Activated T-cell treated with anti-CD3 and anti-CD28 coated beads, Interleukin-2, amount 50 U/mL, for 4 hours (primary cell): ENCODE measurements at places on chromosomes 2 and 18.

- DNase-seq: no peak
Observed at GRCh38 chr2:47503481-47504070, 100.6 kb downstream of the MSH2 start.

DNA sequence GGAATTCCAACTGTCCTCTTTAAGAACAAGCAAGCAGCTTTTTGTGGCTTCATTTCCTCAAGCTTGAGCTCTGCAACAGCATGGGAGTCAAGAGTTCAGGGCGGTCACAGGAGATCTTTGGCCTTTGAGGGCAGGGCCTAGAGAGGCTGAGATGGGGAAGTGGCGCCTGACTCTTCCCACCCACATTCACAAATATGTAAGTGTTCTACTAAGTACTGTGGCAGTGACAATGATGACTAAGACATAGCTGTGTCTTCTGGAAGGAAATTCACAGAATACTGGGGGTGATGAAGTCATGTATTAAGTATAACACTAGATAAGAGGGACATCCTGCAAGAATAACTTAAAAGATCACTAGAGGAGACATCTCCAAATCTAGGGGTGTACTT, 15.0 kb downstream of the RND3 start:
- no peak for DNase-seq

- DNase-seq: no peak
Observed at GRCh38 chr18:28916456-28916855, 739.5 kb upstream of the CDH2 start.

DNA sequence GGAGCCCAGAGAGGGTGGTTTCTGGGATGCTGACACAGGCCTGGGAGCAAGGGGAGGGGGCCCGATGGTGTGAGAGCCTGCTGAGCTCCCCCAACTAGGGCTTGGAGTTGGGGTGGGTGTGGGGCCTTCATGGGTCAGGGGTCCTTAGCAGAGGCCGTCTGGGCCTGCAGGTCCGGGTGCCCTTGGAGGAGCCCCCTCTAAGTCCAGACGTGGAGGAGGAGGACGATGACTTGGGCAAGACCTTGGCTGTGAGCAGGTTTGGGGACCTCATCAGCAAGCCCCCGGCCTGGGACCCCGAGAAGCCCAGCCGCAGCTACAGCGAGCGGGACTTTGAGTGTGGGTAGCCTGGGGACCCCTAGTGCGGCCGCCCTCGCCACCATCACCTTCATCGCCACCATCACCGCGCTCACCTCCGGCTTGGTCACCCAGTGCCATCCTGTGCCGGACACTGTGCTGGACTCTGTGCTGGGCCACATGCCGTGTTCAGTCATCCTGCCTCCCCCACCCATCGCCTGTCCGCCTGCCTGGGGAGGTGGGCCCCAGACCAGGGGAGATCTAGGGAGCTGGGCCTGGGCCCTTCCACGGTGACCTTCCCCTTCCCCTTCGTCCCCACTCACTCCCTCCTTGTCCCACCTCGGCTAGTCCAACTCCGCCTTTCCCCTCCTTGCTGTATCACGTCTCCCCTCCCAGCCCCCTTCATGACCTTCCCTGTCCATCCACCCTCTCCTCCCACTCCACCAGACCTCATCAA, 980 bp downstream of the SLC4A3 start:
- DNase-seq: no peak

- no peak for DNase-seq
Observed at GRCh38 chr18:10405014-10405493, 49.4 kb upstream of the APCDD1 start.

DNA sequence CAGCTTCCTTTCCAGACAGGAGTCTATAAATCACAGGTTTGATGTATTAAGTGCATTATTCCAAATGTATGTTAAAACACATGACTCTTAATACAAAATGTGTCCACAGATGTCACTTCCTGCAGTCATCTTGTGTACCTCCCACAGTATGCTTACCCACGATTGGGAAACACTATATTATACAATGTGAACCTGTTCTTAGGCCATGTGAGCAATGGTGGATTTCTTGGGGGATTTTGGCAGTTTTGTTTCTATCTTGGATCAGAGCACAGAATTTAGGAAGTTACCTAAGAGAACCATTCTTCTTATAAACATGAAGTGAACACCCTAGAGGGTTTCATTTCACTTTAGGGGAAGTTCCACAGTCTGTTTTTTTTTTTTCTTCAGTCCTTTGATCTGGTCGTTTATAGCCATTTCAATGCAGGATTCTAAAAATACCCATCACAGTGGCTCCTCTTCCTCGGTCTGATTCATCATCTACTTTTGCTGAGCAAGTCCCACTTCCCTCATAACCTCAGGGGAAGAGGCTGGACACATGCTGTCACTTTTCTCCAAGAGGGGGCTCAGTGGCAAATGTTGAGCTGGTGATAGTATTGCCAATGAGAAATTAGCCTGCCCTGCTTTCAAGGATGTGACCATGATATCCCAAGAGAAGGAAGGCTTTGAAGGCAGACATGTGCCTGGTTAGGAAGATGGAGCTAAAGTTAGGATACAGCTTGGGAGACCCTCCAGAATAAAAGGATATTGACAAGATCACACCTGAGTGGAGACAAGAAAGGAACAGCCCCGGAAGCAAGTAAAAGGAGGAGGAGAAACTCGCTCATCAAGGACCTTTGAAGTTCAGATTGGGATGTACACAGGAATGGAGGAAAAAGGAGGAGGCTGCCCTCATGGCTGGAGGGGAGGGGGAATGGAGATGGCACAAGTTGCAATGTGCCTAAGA, 22.6 kb downstream of the PLEK start:
- DNase-seq: no peak

DNA sequence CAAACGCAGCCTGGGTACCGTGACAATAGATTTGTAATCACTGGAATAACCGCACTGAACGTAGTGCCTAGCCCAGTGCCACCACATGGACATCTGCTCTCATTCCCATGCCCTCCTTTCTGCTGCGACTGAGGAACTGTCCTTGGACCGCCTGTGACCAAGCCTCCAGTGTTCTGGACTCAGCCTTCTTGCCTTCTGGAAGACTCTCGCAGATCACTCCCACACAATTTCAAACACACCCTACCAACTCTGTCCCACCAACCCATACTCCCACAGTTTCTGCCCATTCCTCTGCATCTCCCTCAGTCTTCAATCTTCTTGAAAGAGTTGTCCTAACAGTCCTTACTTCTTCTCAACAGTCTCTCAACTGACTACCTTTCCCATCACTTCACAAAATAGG, 2.1 kb downstream of the RNF149 start:
- no peak for DNase-seq

GRCh38 chr18:55833543-55833942, 245.6 kb upstream of the TCF4 start:
- no peak for DNase-seq

GRCh38 chr2:124026503-124026902, 1.4 kb downstream of the CNTNAP5 start:
- no peak for DNase-seq

- no peak for DNase-seq
Observed at GRCh38 chr2:20035955-20036666, 15.3 kb downstream of the LAPTM4A start.

GRCh38 chr2:110116033-110116710, 550 bp upstream of the MALL start:
- DNase-seq: no peak

GRCh38 chr2:125979886-125980285, 676.1 kb upstream of the GYPC start:
- no peak for DNase-seq

DNA sequence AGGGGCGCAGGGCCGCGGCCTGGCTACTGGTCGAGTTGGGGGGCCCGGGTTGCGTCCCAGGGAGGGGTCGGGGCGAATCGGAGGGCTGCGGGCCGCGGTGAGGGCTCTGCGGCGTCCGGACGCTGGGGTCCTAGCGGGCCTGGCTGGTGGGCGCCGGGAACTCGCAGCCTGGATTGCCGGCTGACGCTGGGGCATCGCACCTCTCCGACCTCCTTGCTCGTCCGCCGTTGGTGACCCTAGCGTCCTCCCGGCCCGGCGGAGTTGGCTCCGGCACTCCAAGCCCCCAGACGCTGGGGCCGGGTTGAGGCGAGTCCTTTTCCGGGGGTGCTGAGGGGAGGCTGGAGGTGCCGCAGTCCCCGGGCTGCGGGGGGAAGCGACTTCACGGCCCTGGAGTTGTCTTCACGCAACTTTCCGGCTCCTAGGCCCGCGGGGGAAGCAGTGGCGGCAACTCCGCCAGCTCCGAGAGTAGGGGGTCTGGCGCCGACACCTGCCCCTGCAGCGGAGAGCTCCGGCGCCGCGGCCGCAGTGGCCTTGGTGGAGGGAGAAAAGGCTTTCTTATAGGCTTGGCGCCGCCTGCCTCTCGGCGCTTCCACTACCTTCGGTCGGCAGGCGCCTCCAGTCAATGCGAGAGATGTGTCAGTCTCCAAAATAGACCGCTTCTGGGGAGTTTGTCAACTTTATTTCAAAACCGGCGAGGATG, 70.3 kb downstream of the HAUS1 start:
- DNase-seq: peak; percentile 26

- no peak for DNase-seq
Observed at GRCh38 chr2:60525899-60526298, 27.6 kb downstream of the BCL11A start.

DNA sequence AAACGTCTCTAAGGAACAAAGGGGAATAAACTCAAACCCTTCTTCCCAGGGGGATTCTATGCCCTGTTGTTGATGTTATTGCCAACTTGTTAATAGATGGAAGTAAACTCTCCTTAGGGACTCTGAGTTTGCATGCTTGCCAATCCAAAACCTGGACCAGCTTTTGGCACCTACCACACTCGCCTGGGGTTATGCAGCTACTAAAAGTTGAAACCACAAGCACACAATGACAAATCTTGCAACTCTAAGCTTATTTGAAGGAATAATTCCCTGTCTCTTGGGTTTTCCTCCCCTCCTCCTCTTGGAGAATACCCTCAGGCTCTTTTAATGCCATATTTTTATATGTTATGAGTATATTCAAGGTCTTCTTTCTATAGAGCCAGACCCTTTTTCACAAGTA, 484.1 kb downstream of the FBXO15 start:
- DNase-seq: no peak

GRCh38 chr2:157193461-157193860, 64.0 kb upstream of the GALNT5 start:
- no peak for DNase-seq

DNA sequence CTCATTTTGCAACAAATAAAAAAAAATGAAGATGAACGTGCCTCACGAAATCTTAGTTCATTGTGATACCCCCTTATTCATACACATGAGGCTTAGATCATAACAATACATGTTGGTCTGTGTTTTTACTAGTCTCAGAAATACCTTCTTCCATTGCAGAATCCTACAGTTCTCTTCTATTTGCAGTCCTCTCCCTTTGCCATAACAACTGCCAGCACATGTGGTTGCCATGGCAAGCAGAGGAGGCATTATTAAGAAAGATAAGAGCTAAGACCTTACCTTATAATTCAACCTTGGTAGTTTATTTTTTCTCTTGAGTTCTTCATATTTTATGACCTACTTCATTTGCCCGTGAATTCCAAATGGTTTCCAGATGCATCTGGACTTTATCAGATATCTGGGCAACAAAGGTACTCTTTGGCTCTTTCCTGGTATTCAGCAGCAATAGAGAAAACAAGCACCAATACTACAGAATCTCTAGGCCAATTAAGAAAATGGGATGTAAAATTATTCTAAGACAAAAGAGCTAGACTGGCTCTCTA, 524.0 kb downstream of the CMPK2 start:
- DNase-seq: no peak

- DNase-seq: peak; percentile 57
Observed at GRCh38 chr2:230793572-230794359, 71.0 kb upstream of the ITM2C start.

GRCh38 chr18:37582261-37582660, 16.7 kb upstream of the CELF4 start:
- DNase-seq: no peak

DNA sequence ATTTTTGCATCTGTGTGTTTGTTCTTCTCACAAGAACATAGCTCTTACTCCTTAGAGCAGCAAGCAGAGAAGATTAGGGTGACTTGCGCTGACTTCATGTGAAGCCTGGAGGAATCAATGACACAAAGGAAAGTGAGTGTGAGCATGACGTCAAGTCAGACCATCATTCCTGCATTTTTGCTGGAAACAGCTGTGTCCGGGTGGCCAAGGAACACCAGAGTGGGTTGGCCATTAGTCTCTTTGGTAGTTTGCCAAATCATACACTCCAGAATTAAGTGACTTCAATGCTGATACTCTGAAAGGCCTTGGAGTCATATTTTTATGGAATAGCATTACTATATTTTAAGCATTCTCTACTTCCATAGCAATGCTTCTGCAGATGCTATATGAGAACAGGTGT, 597.2 kb downstream of the DCDC2C start:
- DNase-seq: no peak

DNA sequence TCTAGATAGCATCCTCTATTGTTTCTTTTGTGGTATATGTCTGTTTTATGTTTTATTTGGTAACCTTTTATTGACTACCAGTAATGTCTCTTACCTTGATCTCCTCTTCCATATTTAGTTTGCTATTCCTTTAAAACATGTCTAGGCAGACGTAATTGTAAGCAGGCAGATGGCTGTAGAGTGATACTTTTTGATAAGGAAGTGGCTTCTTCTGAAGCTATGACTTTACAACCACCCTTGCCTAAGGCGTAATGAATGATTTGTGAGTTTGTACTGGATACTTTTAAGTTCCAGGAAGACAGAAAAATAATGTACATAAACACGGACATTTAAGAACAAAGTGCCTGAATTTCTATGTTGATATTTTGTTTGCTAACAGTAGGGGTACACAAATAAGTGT, 85.6 kb downstream of the ZNF804A start:
- DNase-seq: no peak

DNA sequence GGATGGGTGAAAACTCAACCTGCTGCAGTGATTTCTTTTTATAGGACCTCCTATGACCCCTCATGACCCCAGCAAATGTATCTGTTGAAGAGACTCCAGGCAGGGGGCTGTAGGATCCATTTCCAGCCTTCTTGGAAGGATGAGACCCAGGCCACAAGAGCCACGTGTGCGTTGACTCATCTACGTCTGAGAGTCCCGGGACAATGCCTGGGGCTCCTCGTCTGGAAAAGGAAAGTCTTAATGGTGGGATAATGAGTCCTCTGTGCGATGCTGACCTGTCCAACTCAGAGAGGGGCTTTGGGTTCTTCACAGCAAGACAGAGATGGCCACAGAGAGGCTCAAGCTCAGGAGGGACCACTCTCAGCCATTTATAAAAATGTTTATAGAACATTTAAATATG, 80.8 kb downstream of the SMIM21 start:
- DNase-seq: no peak
